T-helper 17 cell (primary cell): ENCODE measurements at places on chromosomes 11 and 22. TPM values are rescaled to one million over a fixed set of nuclear protein-coding genes. Genes with fewer than 3 reads are reported as not detected.

The FLRT1 gene
- total RNA-seq, result not detected

- H3K27ac ChIP-seq, result peak overlapping the region; percentile 97
- peaks cover 25% of the 10 kb centered on the region for H3K4me1 ChIP-seq
- H3K4me3 ChIP-seq, result no peak overlapping the region
- no peak for DNase-seq
- H3K27me3 ChIP-seq, result peaks cover 17% of the 10 kb centered on the region
- H3K36me3 ChIP-seq, result peaks cover 11% of the 10 kb centered on the region
Measured at GRCh38 chr11:33775832-33776470, 1.6 kb upstream of the FBXO3 start.

DNA sequence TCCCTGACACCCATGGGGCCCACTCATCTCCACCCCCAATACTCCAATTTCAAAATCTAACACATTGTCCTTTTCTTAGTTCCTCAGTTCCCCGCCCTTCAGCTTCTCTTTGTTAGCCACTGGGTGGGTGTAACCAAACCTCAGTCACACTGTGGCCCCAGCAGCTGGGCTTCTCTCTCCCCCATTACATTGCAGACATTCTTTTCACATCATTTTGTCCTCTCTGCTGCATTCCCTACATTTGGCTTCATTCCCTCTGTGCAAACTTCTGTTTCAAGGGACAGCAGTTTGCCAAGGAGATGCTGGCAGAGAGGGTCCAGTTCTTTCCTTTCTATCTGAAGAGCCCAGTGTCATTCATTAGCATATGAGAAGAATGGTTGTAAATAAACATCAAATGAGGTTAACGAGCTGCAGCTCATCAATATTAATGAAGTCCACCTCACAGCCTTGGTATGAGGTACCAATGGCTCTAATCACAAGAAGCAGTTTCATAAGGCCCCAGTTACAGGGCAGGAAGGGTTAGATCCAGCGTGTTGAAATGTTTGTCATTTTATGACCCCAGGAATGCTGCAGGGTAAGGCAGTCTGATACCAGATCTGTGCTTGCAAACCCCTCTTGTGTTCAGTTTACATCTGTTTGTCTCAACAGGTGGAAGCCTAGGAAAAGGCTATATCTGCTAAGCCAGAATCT is 72.3 kb downstream of the ARFGAP2 start:
- no peak overlapping the region for H3K4me3 ChIP-seq
- H3K27me3 ChIP-seq, result no peaks in the 10 kb centered on the region
- no peak overlapping the region for H3K27ac ChIP-seq

GRCh38 chr11:15690320-15690719 is 575.6 kb downstream of the INSC start:
- H3K27ac ChIP-seq, result no peak overlapping the region
- H3K4me3 ChIP-seq, result no peak overlapping the region
- no peaks in the 10 kb centered on the region for H3K36me3 ChIP-seq
- DNase-seq, result no peak
- H3K27me3 ChIP-seq, result peaks cover 5% of the 10 kb centered on the region

- no peaks in the 10 kb centered on the region for H3K4me1 ChIP-seq
- DNase-seq, result no peak
- H3K36me3 ChIP-seq, result peaks cover 2% of the 10 kb centered on the region
- no peak overlapping the region for H3K27ac ChIP-seq
Measured at GRCh38 chr11:111999111-111999510, 26.1 kb upstream of the DLAT start.

The ARRB1 gene
- 26.3 TPM for total RNA-seq

DNA sequence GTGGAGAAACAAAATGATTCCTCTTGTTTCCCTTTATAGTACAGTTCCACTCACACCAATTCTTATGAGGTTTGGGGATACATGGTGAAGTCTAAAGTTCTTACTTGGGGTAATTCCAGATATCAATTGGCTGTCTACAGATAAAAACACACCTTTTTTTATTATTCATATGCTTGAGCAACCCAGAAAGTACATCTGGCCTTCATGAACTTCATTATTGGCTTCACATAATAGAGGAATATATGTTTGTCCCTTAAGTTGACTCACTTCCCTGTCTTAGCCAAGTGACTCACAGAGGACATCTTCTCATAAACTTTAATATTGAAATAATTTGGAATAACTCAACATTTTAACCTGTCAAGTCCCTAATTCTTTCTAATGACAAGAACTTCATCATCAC is 36.3 kb upstream of the SOX6 start:
- no peaks in the 10 kb centered on the region for H3K36me3 ChIP-seq
- DNase-seq, result no peak
- H3K4me1 ChIP-seq, result no peaks in the 10 kb centered on the region
- no peak overlapping the region for H3K4me3 ChIP-seq
- no peaks in the 10 kb centered on the region for H3K27me3 ChIP-seq
- no peak overlapping the region for H3K27ac ChIP-seq

DNA sequence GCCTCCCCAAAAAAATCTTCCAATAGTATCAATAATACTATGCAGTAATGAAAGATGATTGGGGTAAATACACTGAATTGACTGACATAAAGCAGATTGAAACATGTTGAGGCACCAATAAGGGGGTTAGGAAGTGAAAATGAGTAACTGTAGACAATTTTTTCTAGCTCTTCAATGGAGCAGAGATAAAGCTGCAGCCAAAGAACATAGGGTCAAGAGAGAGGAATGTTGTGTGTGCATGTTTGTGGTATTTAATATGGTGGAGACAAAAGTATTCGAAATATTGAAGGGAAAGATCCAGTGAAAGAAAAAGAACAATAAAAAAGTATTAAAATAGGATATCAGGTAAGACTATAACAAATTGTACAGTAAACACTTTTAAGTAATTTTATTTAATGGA is 450.0 kb upstream of the CCDC179 start:
- H3K4me1 ChIP-seq, result no peaks in the 10 kb centered on the region
- H3K27me3 ChIP-seq, result no peaks in the 10 kb centered on the region
- H3K4me3 ChIP-seq, result no peak overlapping the region
- H3K36me3 ChIP-seq, result no peaks in the 10 kb centered on the region

The PNPLA5 gene
- not detected for total RNA-seq

The PRODH gene
- not detected for total RNA-seq
